ENCODE measurements at places on chromosomes 16 and 17. TPM values are rescaled to one million over a fixed set of nuclear protein-coding genes. Genes with fewer than 3 reads are reported as not detected.

CDH3 gene
- 197 TPM for total RNA-seq

DNA sequence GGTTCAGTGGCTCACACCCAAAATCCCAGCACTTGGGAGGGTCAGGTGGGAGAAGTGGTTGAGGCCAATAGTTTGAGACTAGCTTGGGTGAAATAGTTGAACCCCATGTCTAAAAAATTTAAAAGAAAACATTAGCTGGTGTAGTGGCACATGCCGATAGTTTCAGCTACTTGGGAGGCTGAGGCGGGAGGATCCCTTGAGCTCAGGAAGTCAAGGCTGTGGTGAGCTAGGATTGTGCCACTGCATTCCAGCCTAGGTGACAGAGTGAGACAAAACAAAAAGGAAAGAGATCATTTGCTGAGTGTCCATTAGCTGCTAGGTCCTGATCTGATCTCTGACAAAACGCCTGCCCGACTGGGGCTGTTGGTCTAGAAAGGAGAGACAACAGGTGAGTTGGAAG is 14.1 kb upstream of the DBNDD1 start:
- no peak for DNase-seq

DNA sequence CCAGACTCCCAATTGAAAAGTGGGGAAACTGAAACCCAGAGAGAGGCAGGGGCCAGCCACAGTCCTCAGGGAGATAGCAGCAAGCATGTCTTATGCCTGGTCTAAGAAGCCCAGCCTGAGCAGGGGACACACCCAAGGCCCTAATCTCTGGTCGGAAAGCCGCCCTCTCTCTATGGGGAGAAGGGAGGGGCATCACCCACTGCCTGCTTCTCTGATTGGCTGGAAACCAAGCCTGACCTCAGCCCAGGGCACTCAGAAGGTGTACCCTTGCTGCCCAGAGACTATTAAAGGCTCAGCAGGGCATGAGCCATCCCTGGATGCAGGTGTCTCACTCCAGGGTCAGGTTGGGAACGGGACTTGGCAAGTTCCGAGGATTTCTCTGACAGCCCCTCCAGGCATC is 5.7 kb upstream of the KRT13 start:
- DNase-seq, result no peak

- DNase-seq, result peak; percentile 84
These were observed 56.0 kb downstream of the TNFRSF13B start for GRCh38 chr17:16915752-16916556.

- DNase-seq, result peak; percentile 56
These were observed 8.6 kb upstream of the TEX19 start for GRCh38 chr17:82350182-82351030.

KRTAP3-2 gene
- total RNA-seq, result not detected

ASPHD1 gene
- 11.3 TPM for total RNA-seq

GRCh38 chr17:57881783-57882351 is 32.0 kb upstream of the MRPS23 start:
- DNase-seq, result no peak

DNA sequence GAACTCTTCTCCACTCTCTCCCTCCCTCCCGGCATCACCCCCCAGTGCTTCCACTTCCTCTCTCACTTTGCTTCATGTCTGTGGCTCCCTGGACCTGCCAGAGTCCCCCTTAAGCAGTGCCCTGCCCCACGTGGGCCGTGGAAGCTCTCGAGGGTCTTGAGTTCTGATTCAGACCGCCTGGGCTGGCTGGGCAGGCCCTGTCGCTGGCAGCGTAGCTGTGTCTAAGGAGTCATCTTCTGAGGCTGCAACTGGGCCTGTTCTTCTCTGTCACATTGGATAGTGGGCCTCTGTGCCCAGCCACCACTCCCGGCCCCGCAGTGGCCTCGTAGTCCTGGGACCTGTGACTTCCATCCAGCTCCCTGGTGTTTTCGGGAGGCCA is 30.7 kb downstream of the MNT start:
- no peak for DNase-seq

GRCh38 chr17:67386965-67387551 is 10.0 kb downstream of the PITPNC1 start:
- peak; percentile 91 for DNase-seq

GRCh38 chr16:89600956-89601355 is 12.5 kb upstream of the DPEP1 start:
- DNase-seq, result no peak

- DNase-seq, result no peak
These were observed 55.9 kb downstream of the ANKRD11 start for GRCh38 chr16:89434490-89434889.

YBX2 gene
- 20.6 TPM for total RNA-seq

DNA sequence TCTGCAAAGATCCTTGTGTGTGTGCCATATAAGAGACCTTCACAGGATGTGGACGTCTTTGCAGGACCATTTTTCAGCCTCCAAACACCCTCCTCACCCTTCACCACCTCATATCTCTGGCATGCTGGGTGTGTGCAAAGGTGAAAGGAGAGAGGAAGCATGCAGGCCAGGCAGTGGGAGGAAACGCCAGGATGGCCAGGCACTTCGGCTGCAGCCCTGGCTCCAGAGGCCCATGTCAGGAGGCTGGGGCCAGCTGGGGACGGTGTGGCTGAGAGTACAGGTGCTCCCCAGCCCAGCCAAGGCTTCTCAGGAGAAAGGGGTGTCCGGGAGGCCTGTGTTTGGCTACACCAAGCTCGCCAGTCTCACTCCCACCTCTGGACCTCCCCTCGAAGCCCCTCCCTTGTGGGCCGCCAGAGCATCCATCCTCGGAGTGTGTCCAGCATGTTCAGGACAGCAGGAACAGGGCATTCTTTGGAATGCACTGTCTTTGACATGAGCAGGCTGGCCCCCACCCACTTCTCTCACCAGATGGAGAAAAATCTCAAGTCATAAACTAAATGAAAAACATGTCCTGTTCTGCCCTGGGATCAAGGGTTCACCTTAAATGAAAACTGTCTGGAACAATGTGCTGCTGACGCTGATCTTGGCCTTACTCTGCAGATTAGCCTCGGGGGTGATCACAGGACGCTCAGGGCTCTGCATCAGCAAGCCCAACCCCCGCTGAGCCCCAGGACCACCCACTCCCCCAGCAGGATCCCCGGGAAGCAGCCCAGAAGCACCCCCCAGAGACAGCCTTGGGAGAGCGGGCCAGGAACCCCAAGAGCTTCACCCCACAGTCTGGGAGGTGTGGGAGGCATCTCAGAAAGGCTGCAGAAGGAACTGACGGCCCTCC is 15.9 kb downstream of the PEMT start:
- DNase-seq, result no peak

DNA sequence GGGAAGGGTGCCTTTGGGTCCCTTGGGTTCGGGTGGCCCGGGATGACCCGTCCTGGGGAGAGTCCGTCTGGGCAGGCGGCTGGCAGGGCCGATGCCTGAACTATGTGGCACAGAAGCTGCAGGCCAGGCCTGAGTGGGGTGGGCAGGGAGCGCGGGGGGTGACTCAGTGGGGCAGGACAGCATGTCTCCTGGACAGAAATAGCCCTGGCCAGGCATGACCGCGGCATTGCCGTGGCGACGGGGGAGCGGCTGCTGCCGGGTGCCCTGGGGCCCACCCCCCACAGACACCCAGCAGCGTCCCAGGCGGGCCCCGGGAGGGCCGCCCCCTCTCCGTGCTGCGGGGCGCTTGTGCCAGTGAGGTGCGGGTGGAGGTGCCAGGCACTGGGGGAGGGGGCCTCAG is 1.8 kb upstream of the C1QTNF8 start:
- DNase-seq, result no peak

- no peak for DNase-seq
These were observed 149.6 kb downstream of the KATNIP start for GRCh38 chr16:27699540-27699939.

DNA sequence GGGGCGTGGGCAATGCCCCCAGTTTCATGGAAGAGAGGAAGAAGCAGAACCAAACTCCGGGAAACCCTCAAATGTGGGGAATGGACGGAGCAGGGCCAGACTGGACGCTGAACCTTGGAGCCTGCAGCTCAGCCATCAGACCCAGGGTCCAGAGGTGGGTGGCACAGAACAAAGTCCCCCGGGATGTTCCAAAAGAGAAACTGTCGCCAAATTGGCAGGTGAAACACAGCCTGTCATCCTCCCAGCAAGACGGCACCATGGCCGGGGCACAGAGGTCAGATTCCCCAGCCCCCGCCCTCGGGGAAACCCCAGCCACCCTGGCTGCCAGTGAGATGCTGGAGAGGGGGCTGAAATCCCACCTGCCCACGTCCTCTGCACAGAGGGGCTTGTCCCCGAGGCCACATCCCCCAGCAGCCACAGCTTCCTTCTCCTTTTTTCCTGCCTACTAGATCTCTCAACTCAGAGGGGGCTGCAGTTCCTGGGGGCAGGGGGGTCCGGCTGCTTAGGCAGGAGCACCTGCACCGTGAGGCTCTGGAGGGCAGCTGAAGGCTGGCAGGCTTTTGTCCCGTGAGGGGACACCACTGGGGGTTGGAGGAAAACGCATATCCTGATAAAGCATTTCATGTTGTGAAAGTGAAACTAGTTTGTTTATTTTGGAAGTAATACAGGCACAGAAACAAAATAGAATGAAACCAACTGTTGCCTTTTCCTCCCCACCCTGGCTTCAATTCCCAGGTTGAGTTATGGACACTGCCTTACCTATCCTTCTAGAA is 1.2 kb upstream of the SECTM1 start:
- no peak for DNase-seq

- DNase-seq, result no peak
These were observed 20.5 kb upstream of the SMPD3 start for GRCh38 chr16:68468842-68469241.

GRCh38 chr17:62109378-62109902 is 44.4 kb upstream of the MED13 start:
- DNase-seq, result peak; percentile 93

CALB2 gene
- total RNA-seq, result 2.4 TPM

PERCC1 gene
- total RNA-seq, result not detected

GRCh38 chr17:2369551-2370210 is 31.2 kb downstream of the MNT start:
- peak; percentile 78 for DNase-seq

NHLRC4 gene
- 0.80 TPM for total RNA-seq

DNA sequence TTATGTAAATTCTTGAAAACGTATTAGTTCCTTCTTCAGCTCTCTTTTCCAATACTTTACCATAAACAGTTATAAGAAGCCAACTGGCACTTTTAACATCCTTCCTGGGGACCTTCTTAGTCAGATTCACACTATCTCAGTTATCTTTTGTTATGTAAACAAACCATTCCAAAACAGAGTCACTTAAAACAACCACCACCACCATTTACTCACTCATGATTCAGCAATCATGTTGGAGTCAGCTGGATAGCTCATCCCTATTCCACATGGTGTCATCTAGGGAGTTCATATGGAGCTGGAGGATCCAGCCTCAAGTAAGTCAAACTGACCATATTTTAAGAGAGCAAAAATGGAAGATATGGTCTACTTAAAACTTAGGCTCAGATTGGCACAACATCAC is 240.3 kb upstream of the IRX3 start:
- DNase-seq, result no peak

PSME3 gene
- 178 TPM for total RNA-seq

- DNase-seq, result no peak
These were observed 2.7 kb upstream of the RRAD start for GRCh38 chr16:66927918-66928649.

MSRB1 gene
- 23.9 TPM for total RNA-seq

DNA sequence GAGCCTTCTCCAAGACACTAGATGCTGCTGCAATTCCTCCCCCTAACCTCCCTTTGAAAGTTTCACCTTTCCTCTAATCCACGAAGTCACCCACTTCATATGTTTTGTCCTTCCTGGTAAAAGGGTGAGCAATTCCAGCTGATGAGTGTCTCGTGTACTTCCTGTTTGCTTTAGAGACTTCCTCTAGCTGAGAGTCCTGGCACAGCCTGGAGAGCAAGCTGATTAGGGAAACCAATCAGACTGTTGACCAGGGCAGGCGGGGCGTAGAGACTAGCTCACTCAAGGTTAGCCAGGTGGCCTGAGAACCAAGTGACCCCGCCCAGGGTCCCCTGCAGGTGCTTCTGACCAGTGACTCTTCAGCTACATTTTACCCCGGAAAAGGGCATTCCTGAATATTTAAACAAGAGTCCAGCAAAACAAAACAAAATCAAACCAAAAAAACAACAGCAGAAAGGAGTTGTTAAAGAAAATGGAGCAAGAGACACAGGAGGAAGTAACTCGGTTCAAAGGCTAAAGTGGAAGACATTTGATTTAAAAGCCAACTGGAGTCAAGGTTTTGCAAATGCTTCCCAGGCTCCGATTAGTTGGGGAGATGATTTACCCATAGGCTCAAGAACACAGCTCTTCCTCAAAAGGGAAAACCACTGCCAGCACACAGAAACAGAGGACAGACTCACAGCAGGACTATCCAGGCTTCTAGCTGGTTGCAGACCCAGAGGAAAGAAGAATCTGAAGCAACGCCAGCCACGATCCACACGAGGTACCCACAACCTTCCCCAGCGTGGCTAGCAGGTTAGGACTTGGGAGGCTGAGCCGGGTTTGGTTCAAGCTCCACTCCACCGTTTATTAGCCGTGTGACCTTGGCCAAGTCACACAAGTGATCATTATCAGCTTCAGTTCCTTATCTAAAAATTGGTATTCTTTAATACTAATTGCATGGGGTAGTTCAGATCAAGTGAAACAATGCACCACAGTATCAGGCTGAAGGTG is 13.4 kb downstream of the HSPB9 start:
- peak; percentile 43 for DNase-seq

DNA sequence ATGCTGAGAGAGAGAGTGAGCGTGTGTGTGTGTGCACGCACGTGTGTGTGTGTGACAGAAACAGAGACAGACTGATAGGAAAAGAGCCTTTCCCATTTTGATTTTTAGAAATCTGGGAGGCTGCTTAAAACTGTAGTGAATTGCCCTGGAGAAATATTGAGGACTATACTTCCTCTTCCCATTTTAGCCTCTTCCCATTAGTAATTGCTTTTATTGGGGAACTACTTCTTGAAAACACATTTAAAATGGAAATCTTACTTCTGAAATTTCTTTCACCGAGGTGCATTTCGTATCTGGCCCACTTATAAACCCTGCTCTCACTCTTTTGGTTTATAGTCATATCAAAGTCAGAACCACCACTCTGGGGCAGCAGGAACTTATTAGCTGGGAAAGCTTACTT is 47.1 kb downstream of the NUP93 start:
- DNase-seq, result no peak

HNF1B gene
- total RNA-seq, result 0.04 TPM

MPG gene
- 57.8 TPM for total RNA-seq

- no peak for DNase-seq
These were observed 139.1 kb upstream of the CACNG3 start for GRCh38 chr16:24116989-24117388.

- DNase-seq, result no peak
These were observed 97.9 kb upstream of the CRHR1 start for GRCh38 chr17:45686250-45686649.

- DNase-seq, result no peak
These were observed 108.5 kb downstream of the ZNF778 start for GRCh38 chr16:89325861-89326471.
